Activated T-helper 2 cell treated with anti-CD3 and anti-CD28 coated beads, Interferon-gamma antibody, Interleukin-2, Interleukin-4, amounts not matched to agents 10 μg/mL and 5 μg/mL and 100 μg/mL, durations not matched to agents 14 hours and 24 hours and 36 hours (primary cell): ENCODE measurements at places on chromosomes 4 and X. TPM values are rescaled to one million over a fixed set of nuclear protein-coding genes. Genes with fewer than 3 reads are reported as not detected.

DNA sequence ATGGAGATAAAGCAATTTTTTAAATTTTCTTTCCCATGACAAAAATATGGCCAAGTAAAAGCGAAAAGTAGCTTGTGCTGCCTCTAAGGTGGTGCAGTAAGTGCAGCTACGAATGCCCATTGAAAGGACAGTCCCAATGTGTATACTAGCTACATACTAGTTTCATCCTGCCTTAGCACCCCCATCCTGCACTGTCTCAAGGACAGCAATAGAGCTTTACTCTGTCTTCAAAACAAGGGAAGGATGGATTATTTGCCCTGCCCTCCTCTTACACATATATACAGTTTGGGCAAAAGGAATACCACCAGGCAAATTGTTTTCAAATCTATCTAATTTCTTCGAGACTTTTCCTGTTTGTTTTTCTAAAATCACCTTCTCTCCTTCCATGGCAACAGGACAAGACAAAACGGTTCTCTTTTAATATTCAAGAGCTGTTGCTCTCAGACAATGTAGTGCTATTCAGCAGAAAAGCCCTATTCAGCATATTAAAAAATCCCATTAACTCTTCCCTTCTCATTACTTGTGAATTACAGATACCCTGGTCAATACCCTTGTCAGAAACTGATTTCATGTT is 75.1 kb upstream of the SLC7A11 start:
- H3K27ac ChIP-seq = no peak overlapping the region
- H3K27me3 ChIP-seq = peaks cover 3% of the 10 kb centered on the region
- H3K4me3 ChIP-seq = no peak overlapping the region
- DNase-seq = no peak
- no peaks in the 10 kb centered on the region for H3K4me1 ChIP-seq
- no peaks in the 10 kb centered on the region for H3K36me3 ChIP-seq

DNA sequence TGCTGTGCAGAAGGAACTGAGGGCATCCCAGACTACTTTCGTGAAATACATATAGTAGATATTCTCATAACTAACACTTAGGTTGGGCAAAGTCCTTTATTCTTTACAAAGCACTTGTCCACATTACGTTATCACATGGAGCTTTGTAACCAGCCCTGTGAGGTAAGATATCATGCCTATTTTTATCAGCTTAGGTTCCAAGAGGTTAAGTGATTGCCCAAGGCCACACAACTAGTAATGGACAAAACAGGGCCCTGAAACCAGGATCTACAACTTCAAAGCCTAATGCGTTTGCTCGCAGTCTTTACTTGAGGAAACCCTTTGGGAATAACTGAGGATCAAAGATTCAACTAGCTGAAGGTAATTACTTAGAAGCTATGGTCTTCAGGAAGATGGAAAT is 261.5 kb downstream of the GPC3 start:
- DNase-seq = no peak
- no peak overlapping the region for H3K27ac ChIP-seq
- H3K36me3 ChIP-seq = no peaks in the 10 kb centered on the region
- H3K4me1 ChIP-seq = peaks cover 10% of the 10 kb centered on the region
- no peak overlapping the region for H3K4me3 ChIP-seq
- H3K27me3 ChIP-seq = no peaks in the 10 kb centered on the region

The TTC29 gene
- not detected in 2 replicates for total RNA-seq

GRCh38 chr4:5266991-5267390 is 215.7 kb downstream of the STK32B start:
- H3K4me3 ChIP-seq = no peak overlapping the region
- no peaks in the 10 kb centered on the region for H3K27me3 ChIP-seq
- no peaks in the 10 kb centered on the region for H3K36me3 ChIP-seq

The ELOVL6 gene
- 15.0 and 17.4 TPM in 2 replicates for total RNA-seq

DNA sequence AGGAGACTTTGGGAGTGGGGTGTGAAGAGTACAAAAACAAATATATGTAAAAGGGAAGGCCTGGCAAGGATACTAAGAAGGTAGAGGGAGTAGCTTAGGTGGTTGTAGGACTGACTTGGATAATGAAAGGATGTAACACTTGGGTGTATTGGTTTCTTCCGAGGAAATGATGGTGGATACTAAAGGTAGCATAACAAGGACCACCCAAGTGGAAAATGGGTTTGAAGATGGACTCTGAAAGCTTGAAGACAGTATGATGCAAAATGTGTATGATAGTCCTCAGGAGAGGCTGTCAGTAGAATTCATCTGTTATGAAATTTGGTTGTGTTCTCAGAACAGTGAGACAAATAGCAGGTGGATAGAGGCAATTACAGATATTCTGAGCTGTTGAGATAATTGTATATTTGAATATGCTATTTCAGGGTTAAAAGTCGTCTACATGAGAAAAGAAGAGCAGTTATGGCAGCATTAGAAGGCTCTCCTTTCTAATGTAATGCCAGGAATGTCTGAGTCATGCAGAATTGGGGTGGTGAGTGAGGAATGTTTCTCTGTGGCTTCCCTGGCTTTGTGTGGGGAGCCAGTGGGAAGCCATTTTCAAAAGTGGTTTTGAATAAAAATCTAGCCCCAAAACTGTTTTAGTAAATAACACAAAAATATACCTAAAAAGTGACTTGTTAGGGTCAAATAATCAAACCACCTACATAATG is 75.6 kb downstream of the FHIP1A start:
- H3K27me3 ChIP-seq = peaks cover 2% of the 10 kb centered on the region
- H3K4me1 ChIP-seq = no peaks in the 10 kb centered on the region
- H3K27ac ChIP-seq = no peak overlapping the region
- no peak overlapping the region for H3K4me3 ChIP-seq
- no peak for DNase-seq

- no peak for DNase-seq
- H3K4me1 ChIP-seq = no peaks in the 10 kb centered on the region
- H3K4me3 ChIP-seq = no peak overlapping the region
- H3K27ac ChIP-seq = no peak overlapping the region
- no peaks in the 10 kb centered on the region for H3K36me3 ChIP-seq
Measured at GRCh38 chr4:159273141-159273438, 170.2 kb downstream of the RAPGEF2 start.

- H3K27ac ChIP-seq = no peak overlapping the region
- peaks cover 14% of the 10 kb centered on the region for H3K27me3 ChIP-seq
- DNase-seq = no peak
- H3K4me1 ChIP-seq = no peaks in the 10 kb centered on the region
- no peak overlapping the region for H3K4me3 ChIP-seq
- H3K36me3 ChIP-seq = no peaks in the 10 kb centered on the region
Measured at GRCh38 chr4:38231626-38232025, 271.4 kb downstream of the PTTG2 start.

- H3K36me3 ChIP-seq = no peaks in the 10 kb centered on the region
- H3K4me3 ChIP-seq = no peak overlapping the region
- H3K4me1 ChIP-seq = peaks cover 12% of the 10 kb centered on the region
- H3K27ac ChIP-seq = no peak overlapping the region
- DNase-seq = no peak
Measured at GRCh38 chr4:158530898-158531297, 9.2 kb downstream of the RXFP1 start.

GRCh38 chr4:115279330-115279729 is 165.9 kb upstream of the NDST4 start:
- no peak overlapping the region for H3K4me3 ChIP-seq
- no peaks in the 10 kb centered on the region for H3K36me3 ChIP-seq
- H3K4me1 ChIP-seq = peaks cover 7% of the 10 kb centered on the region
- DNase-seq = no peak
- no peak overlapping the region for H3K27ac ChIP-seq

The NPNT gene
- 0.14 TPM in 1 of 2 replicates, not detected in the other for total RNA-seq

- no peak for DNase-seq
- H3K4me3 ChIP-seq = no peak overlapping the region
- H3K36me3 ChIP-seq = no peaks in the 10 kb centered on the region
- H3K27me3 ChIP-seq = no peaks in the 10 kb centered on the region
Measured at GRCh38 chrX:68147848-68148247, 285.4 kb downstream of the OPHN1 start.

- H3K27me3 ChIP-seq = no peaks in the 10 kb centered on the region
- H3K27ac ChIP-seq = no peak overlapping the region
Measured at GRCh38 chr4:41466249-41466648, 71.7 kb upstream of the LIMCH1 start.

DNA sequence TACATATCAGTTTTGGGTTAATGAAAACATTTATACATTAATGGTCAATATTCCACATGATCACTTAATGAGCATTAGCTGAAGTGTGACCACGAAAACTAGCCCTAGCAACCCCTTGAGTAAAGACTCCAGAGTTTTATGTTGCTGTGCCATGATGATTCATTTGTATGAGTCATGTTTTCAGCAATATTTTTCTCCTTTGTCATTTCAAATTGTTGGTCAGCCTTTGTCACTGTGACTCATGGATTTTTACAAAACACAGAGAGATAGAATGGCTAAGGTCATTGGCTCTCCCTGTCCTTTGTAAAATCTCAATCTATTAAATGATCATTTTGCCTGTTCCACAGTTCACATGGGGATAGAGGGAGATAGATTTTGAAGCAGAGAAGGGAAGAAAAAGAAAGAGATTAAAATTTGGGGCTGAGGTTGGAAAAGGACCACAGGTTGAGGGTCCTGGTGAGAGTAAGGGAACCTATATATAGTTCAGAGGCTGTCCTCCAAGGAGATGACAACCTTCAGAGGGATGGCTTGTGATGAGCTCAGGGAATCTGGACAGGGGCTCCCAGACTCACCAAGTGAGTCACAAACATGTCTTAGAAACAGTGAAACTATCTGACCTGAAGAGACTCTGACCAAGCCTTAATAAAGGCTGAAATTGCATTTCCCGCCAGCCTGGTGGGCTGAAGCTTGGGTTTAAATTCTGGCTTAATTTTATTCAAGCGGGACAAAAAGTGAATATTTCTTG is 25.6 kb downstream of the NR0B1 start:
- no peaks in the 10 kb centered on the region for H3K27me3 ChIP-seq
- peaks cover 7% of the 10 kb centered on the region for H3K4me1 ChIP-seq
- H3K4me3 ChIP-seq = no peak overlapping the region
- DNase-seq = no peak

The FAM9C gene
- not detected in 2 replicates for total RNA-seq

GRCh38 chr4:151807220-151807619 is 46.4 kb upstream of the GATB start:
- DNase-seq = no peak
- H3K4me3 ChIP-seq = no peak overlapping the region
- H3K27me3 ChIP-seq = no peaks in the 10 kb centered on the region
- H3K36me3 ChIP-seq = no peaks in the 10 kb centered on the region
- H3K4me1 ChIP-seq = no peaks in the 10 kb centered on the region
- H3K27ac ChIP-seq = no peak overlapping the region

- H3K27ac ChIP-seq = no peak overlapping the region
- H3K27me3 ChIP-seq = no peaks in the 10 kb centered on the region
- H3K4me3 ChIP-seq = no peak overlapping the region
- no peak for DNase-seq
- no peaks in the 10 kb centered on the region for H3K4me1 ChIP-seq
Measured at GRCh38 chr4:186857793-186858192, 134.1 kb upstream of the FAT1 start.

DNA sequence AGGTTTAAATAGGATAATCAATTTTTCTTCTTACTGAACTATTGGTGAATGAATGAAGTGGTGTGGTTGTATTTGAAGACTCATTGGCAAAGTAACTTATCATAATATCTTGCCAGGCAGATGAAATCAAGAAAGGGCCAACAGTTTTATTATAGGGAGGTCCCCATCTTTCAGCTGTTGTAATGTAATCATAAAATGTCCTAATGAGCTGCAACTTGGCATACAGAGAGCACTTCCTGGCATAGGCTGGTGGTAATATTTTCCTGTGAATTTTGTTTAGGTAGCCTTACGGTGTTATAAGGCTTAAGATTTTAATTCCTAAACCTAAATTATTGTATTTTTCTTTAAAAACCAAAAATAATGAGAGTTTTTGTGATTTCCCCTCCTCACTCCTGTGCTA is 17.5 kb downstream of the FHIP1A start:
- H3K4me1 ChIP-seq = no peaks in the 10 kb centered on the region
- no peak overlapping the region for H3K4me3 ChIP-seq
- H3K27ac ChIP-seq = no peak overlapping the region
- DNase-seq = no peak

- H3K36me3 ChIP-seq = peaks cover 60% of the 10 kb centered on the region
- no peaks in the 10 kb centered on the region for H3K4me1 ChIP-seq
- DNase-seq = no peak
- H3K27me3 ChIP-seq = no peaks in the 10 kb centered on the region
- no peak overlapping the region for H3K27ac ChIP-seq
- no peak overlapping the region for H3K4me3 ChIP-seq
Measured at GRCh38 chr4:13597604-13598003, 29.9 kb downstream of the BOD1L1 start.

DNA sequence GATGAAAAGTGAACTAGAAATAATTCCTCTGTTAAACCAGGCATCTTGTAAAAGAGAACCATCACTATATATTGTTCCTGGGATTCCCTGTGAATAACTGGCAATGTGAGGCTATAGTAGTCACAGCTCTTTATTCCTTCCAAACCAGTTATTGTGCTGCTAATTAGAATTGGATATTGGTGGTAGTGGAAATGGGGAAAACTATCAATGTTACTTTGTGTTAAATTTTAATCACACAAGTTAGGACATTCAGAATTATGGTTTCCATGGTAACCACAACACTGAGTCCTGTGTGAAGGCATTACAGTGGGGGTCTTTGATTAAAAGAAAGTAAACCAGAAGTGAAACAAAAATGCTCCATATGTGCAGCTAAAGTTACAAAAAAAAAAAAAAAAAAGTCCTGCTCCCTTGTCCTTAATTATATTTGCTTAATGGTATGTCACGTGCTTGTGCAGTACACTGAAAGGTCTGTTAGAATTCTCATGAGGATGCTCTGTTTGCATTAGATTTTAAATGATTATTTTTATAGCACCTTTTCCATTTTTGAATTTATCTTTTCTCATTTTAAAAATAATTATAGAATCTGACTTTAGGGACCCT is 200.4 kb downstream of the ADGRL3 start:
- H3K4me3 ChIP-seq = no peak overlapping the region
- no peaks in the 10 kb centered on the region for H3K4me1 ChIP-seq
- DNase-seq = no peak
- H3K27me3 ChIP-seq = no peaks in the 10 kb centered on the region
- H3K27ac ChIP-seq = no peak overlapping the region

- DNase-seq = peak; percentile 33
- H3K27me3 ChIP-seq = no peaks in the 10 kb centered on the region
- H3K27ac ChIP-seq = no peak overlapping the region
- no peak overlapping the region for H3K4me3 ChIP-seq
- peaks cover 3% of the 10 kb centered on the region for H3K36me3 ChIP-seq
Measured at GRCh38 chrX:124406294-124407014, 60.1 kb downstream of the SH2D1A start.

DNA sequence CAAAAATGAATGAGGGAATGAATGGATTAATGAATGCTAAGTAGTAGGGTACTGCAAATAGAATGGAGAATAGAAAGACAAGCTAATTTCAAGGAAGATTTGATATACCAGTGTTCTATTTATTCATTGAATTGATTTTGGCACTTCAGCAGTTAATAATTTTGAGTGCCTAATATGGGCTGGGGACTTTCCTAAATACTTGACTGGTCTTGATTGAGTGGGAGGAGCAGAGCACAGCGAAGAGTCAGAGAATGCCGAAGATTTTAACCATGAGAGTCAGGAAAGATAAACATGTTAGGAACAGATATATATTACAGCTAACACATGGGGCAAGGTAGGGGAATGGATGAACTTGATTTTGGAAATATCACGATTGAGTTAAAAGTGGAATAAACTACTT is 10.6 kb downstream of the IL15 start:
- no peak overlapping the region for H3K27ac ChIP-seq
- DNase-seq = no peak
- H3K4me3 ChIP-seq = no peak overlapping the region
- H3K4me1 ChIP-seq = no peaks in the 10 kb centered on the region

The FRYL gene
- 68.2 and 69.6 TPM in 2 replicates for total RNA-seq
